ENCODE measurements at places on chromosomes 11 and 22.

DNA sequence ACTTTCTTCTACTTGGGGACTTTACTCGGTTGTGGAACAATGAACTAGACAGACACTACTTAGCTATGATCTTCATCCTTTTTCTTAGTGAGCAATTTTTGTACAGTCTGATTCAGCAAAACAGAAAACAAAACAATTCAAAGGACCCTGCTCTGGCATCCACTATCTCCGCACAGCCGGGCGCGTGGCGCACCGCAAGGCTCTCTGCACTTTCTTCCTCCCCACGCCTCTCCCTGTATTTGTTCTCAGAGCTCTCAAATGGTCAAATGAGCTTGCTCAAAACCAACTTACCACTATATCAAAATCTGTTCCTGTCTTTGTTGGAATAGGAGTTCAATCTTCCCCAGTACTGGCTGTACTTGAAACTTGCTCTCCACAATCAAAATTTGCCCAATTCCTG, 7.4 kb downstream of the EEF1G start:
- DNase-seq: no peak

GRCh38 chr11:47062736-47063135, 113.9 kb downstream of the ARFGAP2 start:
- no peak for DNase-seq

GRCh38 chr22:32613773-32614392, 139.3 kb downstream of the FBXO7 start:
- DNase-seq: no peak

GRCh38 chr11:12539572-12539971, 134.6 kb upstream of the TEAD1 start:
- DNase-seq: no peak

- no peak for DNase-seq
Measured at GRCh38 chr11:64077607-64078006, 41.9 kb downstream of the FLRT1 start.

DNA sequence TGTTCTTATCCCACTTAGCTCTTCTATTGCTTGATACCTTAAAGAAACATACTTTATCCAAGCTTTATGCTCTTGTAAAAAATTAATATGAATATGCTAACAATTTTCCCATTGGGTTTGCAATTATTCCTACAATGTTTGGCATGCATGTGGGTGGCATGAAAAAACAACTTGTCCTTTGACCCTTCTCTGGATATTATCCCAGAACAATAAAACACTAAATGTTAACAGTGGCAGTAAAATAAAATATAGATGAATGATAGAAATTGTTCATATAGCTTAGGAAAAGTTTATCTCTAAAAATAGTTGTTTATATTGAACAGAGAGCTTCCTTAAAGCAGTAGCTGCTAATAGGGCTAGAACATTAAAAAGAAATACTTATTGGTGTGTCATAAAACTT, 860.5 kb upstream of the LRRC4C start:
- no peak for DNase-seq

GRCh38 chr11:10272132-10272531, 21.9 kb downstream of the SBF2 start:
- DNase-seq: no peak

DNA sequence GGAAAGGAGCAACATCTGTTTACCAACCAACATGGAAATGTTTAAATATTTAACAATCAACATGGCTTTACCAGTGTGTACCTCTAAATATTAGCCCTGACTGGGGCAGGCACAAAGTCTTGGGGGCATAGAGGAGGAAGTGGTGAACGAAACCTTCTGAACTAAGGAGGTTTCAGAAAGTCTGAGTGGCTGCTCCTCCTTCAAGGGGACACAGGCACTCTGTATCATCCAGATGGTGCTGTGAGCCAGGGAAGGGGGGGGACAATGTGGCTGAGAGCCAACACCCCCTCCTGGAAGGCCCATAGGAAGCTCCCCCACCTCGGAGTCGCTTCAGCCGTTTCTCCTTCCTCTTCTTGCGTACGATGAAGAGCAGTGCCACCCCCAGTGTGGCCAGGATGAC, 107.7 kb downstream of the CEP164 start:
- DNase-seq: no peak

- DNase-seq: no peak
Measured at GRCh38 chr22:17496841-17497240, 66.5 kb upstream of the SLC25A18 start.

DNA sequence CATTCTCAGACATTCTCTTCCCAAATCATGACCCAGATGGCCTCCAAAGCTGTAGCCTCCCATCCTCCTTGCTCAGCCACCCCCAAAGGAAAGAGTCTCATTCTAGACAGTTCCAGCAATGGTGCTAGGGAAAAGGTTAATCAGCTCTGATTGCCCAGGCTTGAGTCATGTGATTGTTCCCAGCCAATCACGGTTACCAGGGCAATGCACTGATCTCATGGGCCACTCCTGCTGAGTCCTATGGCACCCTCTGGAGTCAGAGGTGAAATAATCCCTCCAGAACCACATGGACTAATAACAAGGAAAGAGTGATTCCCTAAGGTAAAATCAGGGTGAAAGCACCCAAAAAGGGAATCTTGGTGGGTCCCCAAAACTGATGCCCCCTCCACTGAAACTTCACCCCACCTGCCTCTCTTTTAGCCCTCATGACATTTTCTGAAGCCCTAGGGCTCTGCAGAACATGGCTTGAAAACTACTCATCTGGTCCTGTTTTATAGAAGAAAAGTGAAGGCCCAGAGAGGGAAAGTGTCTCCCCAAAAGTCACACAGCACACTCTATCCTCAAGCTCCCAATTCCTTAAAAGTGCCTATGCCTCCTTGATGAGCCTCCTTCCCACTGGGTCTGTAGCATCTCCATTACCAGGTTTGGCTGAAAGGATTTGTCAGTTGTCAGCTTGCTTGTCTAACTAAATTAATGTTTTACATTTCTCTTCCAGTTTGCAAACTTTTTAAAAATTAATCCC, 203.7 kb downstream of the MN1 start:
- no peak for DNase-seq

GRCh38 chr11:27216270-27217149, 146.5 kb downstream of the CCDC34 start:
- DNase-seq: no peak

GRCh38 chr22:49514641-49515040, 313.0 kb downstream of the BRD1 start:
- DNase-seq: peak; percentile 15

GRCh38 chr22:42156598-42156997, 26.0 kb upstream of the CYP2D6 start:
- no peak for DNase-seq

DNA sequence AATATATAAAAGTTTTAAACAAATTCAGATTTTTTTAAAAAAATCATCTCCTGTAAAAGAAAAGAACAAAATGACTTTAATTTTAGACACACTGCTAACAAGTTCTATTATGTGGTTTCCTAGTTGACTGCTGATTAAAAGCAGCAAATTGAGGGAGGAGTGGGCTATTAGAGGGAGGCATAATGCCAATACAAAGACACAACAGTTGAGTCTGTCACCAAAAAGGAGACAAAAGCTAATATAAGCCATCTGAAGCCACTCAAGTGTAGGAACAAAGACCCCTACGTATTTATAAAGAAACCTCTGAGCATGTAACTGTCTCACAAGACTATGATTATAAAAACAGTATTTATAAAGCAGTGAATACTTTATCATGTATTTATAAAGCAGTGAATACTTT, 28.6 kb downstream of the TMEM123 start:
- no peak for DNase-seq

GRCh38 chr11:71309611-71310010, 57.2 kb upstream of the SHANK2 start:
- DNase-seq: no peak

DNA sequence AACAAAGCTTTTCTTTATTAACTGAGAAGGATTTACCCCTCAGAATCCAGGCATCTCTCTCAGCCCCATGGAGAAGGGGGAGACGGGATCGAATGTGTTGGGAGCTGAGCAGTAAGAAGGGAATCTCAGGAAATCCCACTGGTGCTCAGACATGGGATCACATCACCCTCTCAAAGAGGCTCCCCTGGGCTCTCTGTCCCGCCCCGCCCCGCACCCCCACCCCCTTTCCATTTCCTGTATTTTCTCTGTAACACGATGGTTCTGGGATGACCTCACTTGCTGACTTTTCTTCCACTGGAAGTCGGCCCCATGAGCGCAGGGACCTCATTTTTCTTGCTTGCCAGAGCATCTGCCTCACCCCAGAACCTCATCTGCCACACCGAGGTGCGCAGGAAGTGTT, 100.0 kb downstream of the RPS6KA4 start:
- no peak for DNase-seq

DNA sequence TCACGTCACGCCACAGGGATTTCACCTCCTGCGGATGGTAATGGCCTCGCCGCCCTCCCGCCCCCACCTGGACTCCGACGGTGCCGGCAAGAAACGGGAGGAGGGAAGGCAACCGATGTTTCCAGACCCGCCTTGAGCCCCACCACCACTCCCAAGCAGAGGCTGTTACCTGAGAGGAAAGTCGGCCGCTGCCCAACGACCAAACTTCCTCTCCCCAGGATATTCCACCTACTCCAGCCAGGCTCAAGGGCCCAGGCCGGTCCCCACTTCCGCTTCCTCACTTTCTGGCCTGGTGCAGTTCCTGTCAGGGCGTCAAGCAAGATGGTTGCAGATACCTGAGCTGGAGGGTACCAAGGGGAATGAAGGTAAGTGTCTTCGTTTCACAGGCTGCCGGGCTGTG, at the start of gene ENTHD1:
ENTHD1 (minus strand) TSS at position 235 of the 400 bp plus-strand sequence. CDS start 6,012 bp downstream, outside the sequence.
- no peak for DNase-seq

DNA sequence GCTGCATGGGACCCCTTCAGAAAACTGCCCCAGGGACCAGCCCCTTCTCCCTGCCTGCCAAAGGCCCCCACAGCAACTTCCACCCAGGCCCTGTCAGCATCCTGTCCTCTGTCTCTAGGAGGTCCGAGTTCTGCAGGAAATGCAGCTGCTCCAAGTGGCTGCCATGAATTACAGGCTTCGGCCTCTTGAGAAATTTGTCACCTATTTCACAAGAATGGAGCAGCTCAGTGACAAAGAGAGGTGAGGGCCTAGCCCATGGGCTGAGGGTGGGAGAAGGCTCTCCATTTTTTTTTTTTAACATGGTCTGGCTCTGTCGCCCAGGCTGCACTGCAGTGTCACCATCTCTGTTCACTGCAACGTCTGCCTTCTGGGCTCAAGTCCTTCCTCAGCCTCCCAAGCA, 7.3 kb downstream of the RGL4 start:
- DNase-seq: no peak

DNA sequence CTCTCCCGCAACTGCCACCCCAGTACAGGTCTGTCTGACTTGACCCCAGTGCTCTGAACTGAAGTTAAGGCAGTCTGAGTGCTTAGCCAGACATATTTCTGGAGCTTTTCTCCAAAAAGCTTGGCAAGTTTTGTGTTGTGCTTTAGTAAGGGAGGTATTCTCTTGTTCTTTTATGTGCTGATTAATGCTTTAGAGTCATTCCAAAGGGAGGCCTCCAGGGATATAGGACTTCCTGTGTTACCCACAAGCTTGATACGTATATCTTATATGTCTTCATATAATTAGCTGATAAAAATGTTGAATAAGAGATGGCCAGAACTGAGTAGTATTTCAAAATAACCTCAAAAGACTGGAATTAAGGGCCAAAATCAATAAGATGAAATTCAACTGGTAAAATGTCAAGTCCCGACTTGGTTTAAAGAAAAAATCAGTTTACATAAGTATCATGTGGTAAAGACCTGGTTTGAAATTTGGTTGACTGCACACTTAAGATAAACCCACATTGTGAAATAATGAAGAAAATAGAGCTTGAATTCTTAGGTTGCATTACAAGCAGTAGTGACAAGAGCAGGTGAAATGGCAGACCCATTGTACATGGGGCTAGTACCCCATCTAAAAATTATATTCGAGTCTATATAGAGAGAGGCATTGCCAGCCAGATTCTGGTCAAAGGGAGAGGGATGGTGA, 226.9 kb downstream of the SNX19 start:
- no peak for DNase-seq

DNA sequence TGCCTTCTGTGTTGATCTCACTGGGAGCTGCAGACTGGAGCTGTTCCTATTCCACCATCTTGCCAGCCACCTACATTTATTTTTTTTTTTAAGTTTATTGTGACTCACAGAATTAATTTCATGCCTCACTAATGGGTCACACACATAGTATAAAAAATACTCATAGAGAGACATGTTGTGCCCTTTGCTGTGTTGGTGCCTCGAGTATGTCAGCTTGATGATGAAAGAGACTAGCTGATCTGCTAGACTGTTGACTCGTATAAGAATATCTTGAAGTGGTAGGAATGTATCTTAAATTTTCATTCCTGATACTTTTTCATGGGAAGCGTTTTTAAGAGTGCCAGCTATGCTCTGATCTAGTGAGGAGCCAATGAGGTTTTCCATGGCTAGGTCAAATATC, 28.6 kb upstream of the AMPD3 start:
- no peak for DNase-seq

GRCh38 chr11:65096926-65097325, 912 bp downstream of the VPS51 start:
- no peak for DNase-seq

GRCh38 chr11:27085605-27086004, 45.0 kb downstream of the BBOX1 start:
- DNase-seq: no peak

DNA sequence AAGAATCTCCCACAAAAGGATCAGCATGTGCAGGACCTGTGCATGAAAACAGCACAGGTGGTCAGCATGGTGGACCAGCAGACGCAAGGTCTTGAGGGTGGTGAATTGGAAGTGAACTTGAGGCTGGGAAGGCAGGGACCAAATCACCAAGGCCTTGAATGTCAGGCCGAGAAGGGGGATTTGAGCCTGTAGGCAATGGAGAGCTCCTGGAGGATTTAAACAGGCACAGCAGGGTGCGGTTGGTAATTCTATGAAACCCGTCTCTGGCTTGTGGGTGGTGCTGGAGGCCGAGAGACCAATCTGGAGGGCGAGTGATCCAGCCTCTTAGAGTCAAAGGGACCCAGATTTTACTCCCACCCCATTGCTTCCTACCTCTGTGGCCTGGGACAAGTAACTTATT, 2.4 kb downstream of the TSKU start:
- no peak for DNase-seq

- DNase-seq: no peak
Measured at GRCh38 chr11:47327025-47327424, 25.5 kb downstream of the MYBPC3 start.

GRCh38 chr22:40326905-40327735, 19.2 kb upstream of the ADSL start:
- DNase-seq: no peak

DNA sequence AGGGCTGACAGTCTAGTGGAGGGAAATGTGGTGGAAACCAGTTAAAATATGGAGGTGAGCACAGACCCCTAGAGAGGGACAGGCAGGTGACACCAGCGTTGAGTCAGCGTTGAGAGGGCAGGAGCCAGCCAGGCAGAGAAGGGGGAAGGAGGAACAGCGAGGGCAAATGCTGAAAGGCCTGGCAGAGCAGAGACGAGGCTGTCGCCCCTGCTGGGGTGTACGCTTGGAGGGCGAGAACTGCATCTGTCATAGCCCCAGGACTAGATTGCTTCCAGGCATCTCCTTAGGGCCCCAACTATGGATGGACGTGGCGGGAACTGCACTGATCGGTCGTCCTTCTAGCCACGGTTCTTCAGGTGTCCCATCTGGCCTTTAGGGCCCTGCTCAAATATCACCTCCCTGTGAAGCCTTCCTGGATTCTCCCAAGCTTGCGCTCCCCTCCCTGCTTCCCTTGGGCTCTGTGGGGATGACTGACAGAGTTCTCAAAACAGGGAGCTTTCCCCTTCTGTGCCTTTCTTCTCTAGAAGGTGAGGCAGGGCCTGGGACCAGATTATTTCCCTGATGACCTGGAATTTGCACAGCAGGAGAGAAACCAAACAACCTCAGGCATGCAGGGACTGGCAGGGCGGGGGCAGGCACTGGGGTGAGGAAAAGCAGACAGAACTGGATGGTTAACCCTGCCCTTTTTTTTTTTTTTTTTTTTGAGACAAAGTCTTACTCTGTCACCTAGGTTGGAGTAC, 11.1 kb downstream of the SYNGR1 start:
- no peak for DNase-seq

All from hippocampal formation (tissue), 2 donors.